Suppressor macrophage (primary cell): ENCODE measurements at places on chromosomes 2 and 18.
A peak's percentile ranks its signal among the peaks of the same experiment; 100 is the strongest.

DNA sequence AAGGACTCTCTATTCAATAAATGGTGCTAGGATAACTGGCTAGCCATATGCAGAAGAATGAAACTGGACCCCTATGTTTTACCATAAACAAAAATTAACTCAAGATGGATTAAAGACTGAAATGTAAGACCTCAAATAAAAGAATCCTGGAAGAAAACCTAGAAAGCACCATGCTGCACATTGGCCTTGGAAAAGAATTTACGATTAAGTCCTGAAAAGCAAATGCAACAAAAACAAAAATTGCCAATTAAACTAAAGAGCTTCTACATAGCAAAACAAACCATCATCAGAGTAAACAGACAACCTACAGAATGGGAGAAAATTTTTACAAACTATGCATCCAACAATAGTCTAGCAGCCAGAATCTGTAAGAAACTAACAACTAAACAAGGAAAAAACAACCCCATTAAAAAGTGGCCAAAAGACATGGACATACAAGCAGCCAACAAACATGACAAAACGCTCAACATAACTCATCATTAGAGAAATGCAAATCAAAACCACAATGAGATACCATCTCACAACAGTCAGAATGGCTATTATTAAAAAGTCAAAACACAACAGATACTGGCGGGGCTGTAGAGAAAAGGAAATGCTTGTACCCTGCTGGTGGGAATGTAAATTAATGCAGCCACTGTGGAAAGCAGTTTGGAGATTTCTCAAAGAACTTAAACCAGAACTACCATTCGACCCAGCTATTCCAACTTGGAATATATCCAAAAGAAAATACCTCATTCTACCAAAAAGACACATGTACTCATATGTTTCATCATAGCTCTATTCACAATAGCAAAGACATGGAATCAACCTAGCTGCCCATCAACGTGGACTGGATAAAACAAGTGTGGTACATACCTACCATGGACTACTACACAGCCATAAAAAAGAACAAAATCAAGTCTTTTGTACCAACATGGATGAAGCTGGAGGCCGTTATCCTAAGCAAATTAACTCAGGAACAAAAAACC, 30.6 kb downstream of the SEPTIN10 start:
- no peak for DNase-seq

GRCh38 chr18:2662990-2663389, 7.5 kb downstream of the SMCHD1 start:
- no peak for DNase-seq

DNA sequence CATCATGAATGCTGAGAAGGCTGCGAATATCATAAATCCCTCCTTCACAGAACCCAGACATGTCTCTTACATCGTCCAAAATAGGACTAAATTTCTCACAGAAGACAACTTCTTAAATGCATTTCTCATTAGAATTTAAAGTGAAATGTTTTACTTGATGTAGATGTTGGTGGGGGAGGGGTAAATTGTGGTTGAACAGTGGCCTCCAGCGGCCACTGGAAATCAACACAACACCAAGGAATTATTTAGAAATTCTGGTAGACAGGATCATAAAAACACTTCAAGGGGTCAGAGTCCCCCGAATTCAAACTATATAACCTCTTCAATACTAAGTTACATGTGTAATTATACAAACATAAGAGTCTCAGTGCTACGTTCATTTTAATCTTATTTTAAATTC, 135.9 kb downstream of the ABCA12 start:
- DNase-seq, result peak; percentile 40

DNA sequence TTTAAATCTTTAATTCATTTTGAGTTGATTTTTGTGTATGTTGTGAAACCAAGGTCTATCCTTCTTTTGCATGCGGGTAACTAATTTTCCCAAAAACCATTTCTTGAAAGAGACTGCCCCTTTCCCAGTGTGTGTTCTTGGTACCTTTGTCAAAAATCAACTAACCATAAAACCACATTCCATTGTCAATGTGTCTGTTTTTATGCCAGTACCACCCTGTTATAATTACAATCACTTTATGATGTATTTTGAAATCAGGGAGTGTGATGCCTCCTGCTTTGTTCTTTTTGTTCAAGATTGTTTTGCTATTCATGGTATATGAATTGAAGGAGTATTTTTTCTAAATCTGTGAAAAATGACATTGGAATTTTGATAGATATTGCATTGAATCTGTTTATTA, 689.6 kb downstream of the TSN start:
- no peak for DNase-seq

- DNase-seq, result no peak
Measured at GRCh38 chr2:189188115-189188805, 8.7 kb upstream of the COL5A2 start.

- peak; percentile 80 for DNase-seq
Measured at GRCh38 chr2:85790499-85791188, 36.9 kb downstream of the ATOH8 start.

- DNase-seq, result peak; percentile 26
Measured at GRCh38 chr2:96320728-96321622, 4.1 kb upstream of the ITPRIPL1 start.

GRCh38 chr2:161352719-161353118, 44.5 kb downstream of the PSMD14 start:
- no peak for DNase-seq

- DNase-seq, result no peak
Measured at GRCh38 chr2:234451852-234452625, 44.8 kb downstream of the ARL4C start.
